Hematopoietic multipotent progenitor cell treated with erythropoietin and hydrocortisone succinate and interleukin-3 and kit ligand, for 17 days (in vitro differentiated cells): ENCODE measurements at places on chromosomes 5 and 9.
A peak's percentile ranks its signal among the peaks of the same experiment; 100 is the strongest.

GRCh38 chr9:6680797-6681146, 35.2 kb upstream of the GLDC start:
- no peak for DNase-seq

- DNase-seq: peak; percentile 70
Measured at GRCh38 chr5:109701792-109702191, 12.1 kb downstream of the MAN2A1 start.

DNA sequence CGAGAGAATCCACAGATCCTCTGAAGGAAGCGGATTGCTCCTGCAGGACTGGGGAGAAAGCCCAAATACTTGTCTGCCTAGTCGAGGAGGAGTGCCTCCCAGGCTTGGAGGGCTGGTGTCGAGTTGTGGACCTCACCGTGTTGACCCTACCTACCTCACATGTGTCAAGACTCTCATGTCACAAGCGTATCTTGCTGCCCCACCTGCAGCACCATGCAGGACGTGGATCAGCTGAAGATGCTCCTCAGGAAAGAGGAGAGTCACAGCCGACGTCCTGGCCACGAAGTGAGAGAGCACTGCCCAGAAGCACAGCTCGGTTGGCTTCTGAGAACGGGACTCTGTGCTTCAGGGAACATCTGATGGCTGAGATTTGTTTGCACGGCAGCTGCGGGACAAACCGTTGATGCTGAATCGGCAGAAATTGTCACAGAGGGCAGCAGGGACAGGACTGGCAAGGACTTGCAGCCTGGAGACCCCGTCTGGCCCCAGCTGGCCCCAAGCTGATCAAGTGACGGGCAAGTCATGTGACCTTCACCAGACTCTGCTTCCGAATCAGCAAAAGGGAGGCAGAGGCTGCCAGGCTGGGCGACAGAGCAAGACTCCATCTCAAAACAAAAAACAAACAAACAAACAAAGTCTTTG, 119.1 kb upstream of the ITGA1 start:
- DNase-seq: no peak

DNA sequence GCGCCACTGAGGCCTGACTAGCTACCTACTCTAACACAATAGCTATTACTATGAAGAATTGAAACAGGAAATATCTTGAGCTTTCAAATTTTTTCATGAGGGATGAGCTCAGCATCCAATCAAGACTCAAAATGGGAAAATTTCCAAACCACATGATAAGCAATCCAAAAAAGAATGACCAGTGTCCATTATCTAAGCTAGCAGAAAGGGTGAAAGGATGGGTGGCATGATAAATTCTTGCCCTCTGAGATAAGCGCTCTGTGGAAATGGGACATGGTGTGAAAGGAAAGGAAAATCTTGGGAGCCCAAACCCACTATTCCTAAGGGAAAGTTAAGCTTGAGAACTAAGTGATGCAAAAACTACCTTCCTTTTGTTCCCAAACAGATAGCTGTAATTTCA, 170.2 kb upstream of the NREP start:
- no peak for DNase-seq

- peak; percentile 73 for DNase-seq
Measured at GRCh38 chr5:139660923-139661814, 13.0 kb downstream of the CXXC5 start.

GRCh38 chr5:160348080-160348479, 22.3 kb downstream of the C1QTNF2 start:
- no peak for DNase-seq

GRCh38 chr5:118653872-118654271, 334.5 kb downstream of the DTWD2 start:
- DNase-seq: no peak

DNA sequence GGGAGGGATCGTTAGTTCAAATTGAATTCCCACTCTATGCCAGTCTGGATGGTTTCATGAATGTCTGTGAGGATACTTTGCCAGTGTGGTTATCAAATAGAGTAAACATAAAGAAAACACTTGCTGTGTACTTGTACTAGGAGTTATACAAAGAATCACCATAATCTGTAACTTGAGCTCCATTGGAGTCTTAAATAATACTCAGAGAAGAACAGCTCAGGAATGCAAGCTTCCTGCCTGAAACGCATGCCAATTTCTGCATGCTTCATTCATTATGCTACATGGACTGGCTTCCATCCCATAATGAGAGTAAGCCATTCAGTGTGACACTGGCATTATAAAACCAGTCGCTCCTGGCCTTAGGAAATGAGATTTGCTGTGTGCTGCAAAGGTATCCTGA, 351.4 kb downstream of the SEMA5A start:
- no peak for DNase-seq

GRCh38 chr9:79104951-79105350, 466.8 kb upstream of the TLE4 start:
- no peak for DNase-seq

DNA sequence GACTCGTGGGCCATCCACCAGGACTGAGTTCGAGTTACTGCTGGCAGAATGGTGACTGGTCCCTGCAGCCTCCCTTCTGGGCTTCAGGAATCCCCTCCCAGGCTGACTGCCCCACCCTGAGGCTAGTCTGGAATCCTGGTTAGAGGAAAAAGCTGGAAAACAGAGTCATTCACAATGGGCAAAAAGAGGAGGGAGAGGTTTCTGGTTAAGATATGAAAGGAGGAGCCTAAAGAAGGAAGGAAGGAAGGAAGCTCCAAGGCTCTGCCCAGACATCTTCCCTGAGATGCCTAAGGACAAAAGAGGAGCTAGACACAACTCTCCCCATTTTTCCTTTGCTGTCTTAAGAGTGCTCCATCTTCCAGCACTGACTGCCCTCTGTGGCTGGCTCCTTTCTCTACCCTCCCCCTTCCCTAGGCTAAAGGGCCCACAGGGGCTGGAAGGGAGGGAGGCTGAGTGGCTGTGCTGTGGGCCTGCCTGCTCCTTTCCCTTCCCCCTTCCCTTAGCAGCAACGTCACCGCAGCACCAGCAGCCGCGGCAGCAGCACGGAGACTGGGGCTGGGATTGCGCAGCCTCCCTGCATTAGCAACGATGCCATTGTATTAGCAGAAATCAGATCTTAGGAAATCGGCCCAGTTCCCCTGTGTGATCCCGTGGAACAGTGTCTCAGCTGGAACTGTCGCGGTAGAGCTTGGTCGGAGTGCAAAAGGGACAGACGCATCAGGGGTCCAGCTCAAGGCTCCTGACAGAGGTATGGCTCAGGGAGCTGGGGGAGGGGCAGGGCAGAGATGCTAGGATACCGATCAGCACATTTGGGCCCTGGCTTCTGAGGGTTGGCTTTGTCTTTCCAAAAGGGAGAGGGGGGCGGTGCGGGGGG, 48.7 kb downstream of the RUSC2 start:
- no peak for DNase-seq

DNA sequence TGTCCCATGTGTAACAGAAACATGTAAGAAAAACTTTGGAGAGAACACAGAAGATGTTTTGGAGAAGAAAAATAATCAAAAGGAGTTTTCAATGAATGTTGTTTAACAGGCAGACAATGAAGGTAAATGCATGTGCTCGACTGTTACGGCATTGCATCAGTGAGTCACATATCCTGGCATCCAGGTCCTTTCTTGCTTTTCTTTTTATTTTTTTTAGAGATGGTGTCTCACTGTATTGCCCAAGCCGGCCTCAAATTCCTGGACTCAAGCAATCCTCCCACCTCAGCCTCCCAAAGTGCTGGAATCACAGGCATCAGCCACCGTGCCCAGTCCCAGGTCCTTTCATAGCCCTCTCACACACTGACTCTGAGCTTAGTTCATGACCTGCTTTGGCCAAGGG, 181.8 kb downstream of the DTWD2 start:
- no peak for DNase-seq

DNA sequence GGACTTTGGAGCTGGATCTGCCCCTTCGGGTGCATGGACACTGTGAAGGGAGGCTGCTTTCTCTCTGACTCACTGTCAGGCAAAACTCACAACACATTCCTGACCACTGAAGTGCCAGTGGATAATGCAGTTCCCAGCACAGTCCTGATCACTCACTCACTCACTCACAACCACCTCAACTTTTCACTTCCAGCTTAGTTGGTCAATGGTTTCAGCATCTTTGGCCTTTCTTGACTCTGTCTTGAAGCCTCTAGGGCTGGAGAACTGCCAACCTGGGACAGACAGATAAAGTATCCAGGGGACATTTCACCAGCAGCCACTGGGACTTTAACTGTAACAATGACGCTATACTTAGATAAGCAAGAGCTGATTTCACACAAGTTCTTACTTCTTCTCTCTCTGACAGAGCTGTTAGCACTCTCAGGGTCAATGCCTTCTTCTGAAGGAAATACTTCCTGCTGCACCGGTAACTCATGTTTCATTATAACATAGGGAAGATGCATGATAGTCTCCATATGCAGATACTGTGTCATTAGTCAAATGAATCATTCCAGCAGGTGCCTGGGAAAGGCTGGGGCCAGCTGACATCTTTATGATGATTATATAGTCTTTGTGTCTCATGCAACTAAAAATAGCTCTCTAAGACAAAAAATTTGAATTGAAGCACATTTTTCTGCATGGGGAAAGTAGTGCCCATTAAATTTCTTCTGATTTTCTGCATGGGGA, 499.0 kb downstream of the SEMA5A start:
- DNase-seq: no peak

DNA sequence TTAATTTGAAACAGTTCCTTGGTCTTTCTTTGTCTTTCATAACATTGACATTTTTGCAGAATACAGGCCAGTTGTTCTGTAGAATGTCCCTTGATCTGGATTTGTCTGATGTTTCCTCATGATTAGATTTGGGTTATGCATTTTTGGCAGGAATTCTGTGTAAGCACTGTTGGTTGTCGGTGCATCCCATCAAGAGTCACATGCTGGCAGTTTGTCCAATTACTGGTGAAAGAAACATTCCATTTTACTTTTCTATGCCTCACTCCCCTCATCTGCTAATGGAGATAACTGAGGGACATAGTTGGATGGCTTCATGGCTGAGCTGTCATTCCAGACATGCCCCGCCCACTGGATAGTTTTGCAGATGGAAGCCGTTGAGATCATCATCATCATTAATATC, 7.6 kb upstream of the ZNF618 start:
- DNase-seq: no peak

- no peak for DNase-seq
Measured at GRCh38 chr5:102532123-102532522, 33.3 kb upstream of the SLCO6A1 start.

GRCh38 chr5:95590880-95591279, 29.0 kb upstream of the GPR150 start:
- DNase-seq: no peak

GRCh38 chr5:82807021-82807420, 270.2 kb downstream of the TMEM167A start:
- no peak for DNase-seq

DNA sequence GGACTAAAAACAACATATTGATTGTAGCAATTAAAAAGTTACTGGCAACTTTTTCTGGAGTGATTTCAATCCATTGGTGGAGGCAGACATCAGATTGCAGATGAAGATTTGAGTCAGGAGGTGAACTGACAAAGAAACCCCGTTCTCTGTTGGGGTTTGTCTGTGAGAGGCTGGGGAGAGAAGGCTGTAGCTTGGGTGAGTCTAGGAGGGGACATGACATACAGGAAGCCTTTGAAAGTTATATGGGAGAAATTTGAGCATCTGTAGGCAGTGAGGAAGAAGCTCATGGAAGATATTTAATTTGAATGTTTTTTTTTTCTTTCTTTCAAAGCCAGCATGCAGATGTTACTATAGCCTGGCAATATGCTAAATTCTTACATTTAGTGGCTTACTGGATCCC, 26.0 kb downstream of the KDM4C start:
- no peak for DNase-seq

DNA sequence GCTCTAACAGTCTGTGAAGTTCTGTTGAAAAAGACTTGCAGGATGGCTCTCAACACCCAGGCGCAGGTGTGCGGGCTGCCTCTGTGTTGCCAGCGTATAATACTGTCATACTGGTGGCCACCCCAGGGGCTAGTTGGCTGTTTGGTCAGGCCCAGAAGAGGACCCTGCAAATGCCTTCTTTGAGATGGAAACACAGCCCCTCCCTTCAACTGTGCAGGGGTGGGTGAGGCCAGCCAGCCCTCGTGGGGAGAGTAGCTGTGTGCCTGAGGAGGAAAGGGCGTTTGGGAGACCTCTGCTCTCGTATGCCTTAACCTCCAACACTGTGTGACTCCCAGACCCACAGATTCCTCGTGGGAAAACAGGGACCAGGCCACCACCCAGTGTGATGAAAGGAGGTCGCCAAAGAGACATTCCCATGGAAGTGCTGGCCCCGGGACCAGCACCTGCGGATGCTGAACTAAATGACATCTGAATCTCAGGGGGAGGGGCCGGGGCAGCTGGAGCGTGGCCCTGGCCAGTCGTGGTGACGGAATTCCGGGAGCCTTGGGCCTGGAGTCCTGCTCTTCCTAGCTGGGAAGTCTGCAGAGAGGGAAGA, 11.3 kb upstream of the SCGB3A1 start:
- no peak for DNase-seq

DNA sequence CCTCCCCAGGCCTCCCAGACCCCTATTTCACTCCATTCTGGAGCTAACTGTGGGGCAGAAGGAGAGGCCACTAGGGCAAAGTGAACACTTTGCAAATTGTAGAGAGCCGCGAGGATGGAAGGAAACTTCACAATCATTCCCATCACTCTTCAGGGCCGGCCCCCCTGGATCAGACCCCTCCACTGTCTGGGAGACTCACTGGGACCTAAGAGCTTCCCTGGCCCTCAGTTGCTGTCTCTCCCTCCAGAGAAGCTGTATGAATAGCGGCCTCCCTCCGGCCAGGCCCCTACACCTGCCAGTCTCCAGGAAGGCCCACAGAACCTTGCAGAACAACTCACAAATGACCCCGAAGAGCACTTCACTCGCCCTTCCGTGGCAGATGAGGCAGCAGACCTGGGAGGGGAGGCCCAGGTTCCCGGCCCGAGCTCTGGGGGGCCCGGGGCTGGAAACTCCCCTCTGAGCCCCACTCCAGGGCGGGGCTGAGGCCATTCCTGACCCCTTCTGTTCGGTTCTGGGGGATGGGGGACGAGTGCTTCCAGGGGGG, 141.9 kb upstream of the IER5L start:
- DNase-seq: no peak

GRCh38 chr5:179261301-179262125, 83.7 kb downstream of the ADAMTS2 start:
- no peak for DNase-seq

- DNase-seq: no peak
Measured at GRCh38 chr5:149172261-149172660, 31.0 kb downstream of the ABLIM3 start.

GRCh38 chr5:135393229-135393628, 5.8 kb downstream of the MACROH2A1 start:
- no peak for DNase-seq

GRCh38 chr5:10532421-10532820, 31.4 kb upstream of the ANKRD33B start:
- no peak for DNase-seq

- DNase-seq: no peak
Measured at GRCh38 chr5:161380486-161380885, 166.0 kb downstream of the GABRB2 start.

- no peak for DNase-seq
Measured at GRCh38 chr5:114744406-114744805, 382.5 kb downstream of the KCNN2 start.

GRCh38 chr9:80501635-80502034, 929.9 kb downstream of the TLE4 start:
- DNase-seq: no peak
